ENCODE measurements at places on chromosomes 4 and X. TPM values are rescaled to one million over a fixed set of nuclear protein-coding genes. Genes with fewer than 3 reads are reported as not detected.

- H3K27me3 ChIP-seq, result no peaks in the 10 kb centered on the region
- H3K27ac ChIP-seq, result no peak overlapping the region
- no peaks in the 10 kb centered on the region for H3K36me3 ChIP-seq
- no peaks in the 10 kb centered on the region for H3K4me1 ChIP-seq
These were observed 14.4 kb downstream of the PPEF1 start for GRCh38 chrX:18721683-18722499.

DNA sequence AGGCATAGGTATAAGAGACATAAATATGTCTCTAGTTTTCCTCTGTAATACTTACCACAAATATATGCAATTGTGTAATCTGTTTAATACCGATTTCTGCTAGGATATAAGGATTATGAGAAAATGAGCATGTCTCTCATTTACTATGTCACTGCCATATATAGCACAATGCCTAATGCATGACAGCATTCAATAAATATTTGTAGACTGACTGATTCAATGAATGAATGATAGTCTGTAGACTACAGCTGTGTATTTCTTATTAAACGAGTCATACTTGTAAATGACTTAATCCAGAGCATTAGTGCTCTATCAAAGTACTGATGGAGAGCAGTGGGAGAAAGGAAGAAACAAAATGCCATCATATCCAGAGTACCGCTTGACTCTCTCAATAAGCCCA, 175.6 kb downstream of the PPP3CA start:
- H3K36me3 ChIP-seq, result no peaks in the 10 kb centered on the region
- no peak overlapping the region for H3K4me3 ChIP-seq
- DNase-seq, result no peak
- no peaks in the 10 kb centered on the region for H3K27me3 ChIP-seq
- H3K4me1 ChIP-seq, result peaks cover 10% of the 10 kb centered on the region

The TNIP3 gene
- total RNA-seq, result 0.47 TPM

The ZNF732 gene
- total RNA-seq, result not detected

GRCh38 chr4:120829113-120829831, 93.3 kb downstream of the PRDM5 start:
- no peak overlapping the region for H3K4me3 ChIP-seq
- DNase-seq, result no peak
- no peak overlapping the region for H3K27ac ChIP-seq
- no peaks in the 10 kb centered on the region for H3K4me1 ChIP-seq
- H3K27me3 ChIP-seq, result no peaks in the 10 kb centered on the region
- H3K36me3 ChIP-seq, result no peaks in the 10 kb centered on the region

GRCh38 chr4:176546975-176547374, 227.2 kb downstream of the SPCS3 start:
- no peaks in the 10 kb centered on the region for H3K27me3 ChIP-seq
- no peak overlapping the region for H3K4me3 ChIP-seq
- DNase-seq, result no peak
- no peak overlapping the region for H3K27ac ChIP-seq

DNA sequence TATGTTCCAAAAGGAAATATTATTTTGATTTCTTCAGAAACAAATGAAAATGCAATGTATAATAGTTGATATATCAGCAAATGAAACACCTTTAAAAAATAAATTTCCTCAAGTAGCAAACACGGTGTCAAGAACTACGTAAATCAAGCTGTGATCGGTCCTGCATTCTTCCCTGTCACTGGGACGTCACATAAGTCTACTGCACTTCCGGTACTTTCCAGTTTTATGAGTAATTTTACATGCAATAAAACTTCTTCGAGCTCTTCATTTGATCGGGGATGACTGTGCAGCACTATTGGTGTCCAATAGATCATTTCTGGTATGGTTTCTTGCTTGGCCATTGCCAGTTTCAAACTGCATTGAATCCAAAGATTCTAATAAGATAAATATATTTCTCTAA, 114.0 kb upstream of the VEGFC start:
- H3K27ac ChIP-seq, result no peak overlapping the region
- H3K4me1 ChIP-seq, result peaks cover 23% of the 10 kb centered on the region
- H3K36me3 ChIP-seq, result no peaks in the 10 kb centered on the region
- no peak for DNase-seq
- H3K27me3 ChIP-seq, result no peaks in the 10 kb centered on the region

The NPY1R gene
- not detected for total RNA-seq

The F8A2 gene
- not detected for total RNA-seq

The F9 gene
- not detected for total RNA-seq

The FOXR2 gene
- total RNA-seq, result not detected

DNA sequence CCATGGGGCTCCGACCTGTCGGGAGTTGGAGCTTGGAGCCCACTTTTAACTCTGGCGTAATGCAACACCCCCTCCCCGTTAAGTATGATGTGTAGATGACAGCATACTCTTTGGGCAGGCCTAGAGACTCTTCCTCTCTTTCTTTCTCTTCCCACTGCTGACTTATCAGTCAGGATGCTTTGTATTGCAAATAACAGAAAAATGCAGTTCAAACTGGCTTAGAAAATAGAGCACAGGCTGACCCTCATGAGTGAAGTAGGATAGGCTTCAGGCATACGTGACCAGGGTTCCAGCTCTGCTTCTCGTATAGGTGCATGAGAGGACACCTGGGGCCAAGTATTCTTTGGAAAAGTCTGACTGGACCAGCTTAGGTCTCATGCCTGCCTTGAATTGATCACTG, 23.3 kb upstream of the RNF4 start:
- no peaks in the 10 kb centered on the region for H3K27me3 ChIP-seq
- no peaks in the 10 kb centered on the region for H3K36me3 ChIP-seq
- no peak overlapping the region for H3K4me3 ChIP-seq
- no peaks in the 10 kb centered on the region for H3K4me1 ChIP-seq
- no peak overlapping the region for H3K27ac ChIP-seq

The AKAP14 gene
- not detected for total RNA-seq

- H3K27me3 ChIP-seq, result no peaks in the 10 kb centered on the region
- no peaks in the 10 kb centered on the region for H3K4me1 ChIP-seq
- DNase-seq, result no peak
- no peak overlapping the region for H3K27ac ChIP-seq
- no peaks in the 10 kb centered on the region for H3K36me3 ChIP-seq
These were observed 27.7 kb downstream of the CD38 start for GRCh38 chr4:15805583-15806517.

- H3K36me3 ChIP-seq, result no peaks in the 10 kb centered on the region
- no peak for DNase-seq
- no peak overlapping the region for H3K27ac ChIP-seq
- no peaks in the 10 kb centered on the region for H3K27me3 ChIP-seq
- peaks cover 13% of the 10 kb centered on the region for H3K4me1 ChIP-seq
- H3K4me3 ChIP-seq, result no peak overlapping the region
These were observed 25.3 kb downstream of the ADD1 start for GRCh38 chr4:2868877-2869487.

DNA sequence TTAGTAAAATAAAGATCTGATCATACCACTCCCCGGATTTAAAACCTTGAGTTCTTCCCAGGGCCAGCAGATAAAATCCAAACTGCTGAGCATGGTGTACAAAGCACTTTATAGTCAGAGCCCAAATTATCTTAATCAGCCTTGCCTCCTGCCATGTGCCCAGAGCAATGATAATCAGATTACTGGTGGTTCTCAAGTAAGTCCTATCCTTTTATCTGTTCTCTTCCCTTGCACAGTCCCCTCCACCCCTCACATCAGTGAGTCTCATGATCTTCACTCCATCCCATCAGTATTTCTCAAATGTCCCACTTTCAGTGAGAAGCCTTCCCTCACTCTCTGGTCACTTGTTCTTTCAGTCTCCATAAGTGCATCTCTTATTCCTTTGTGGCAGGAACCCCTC, 22.7 kb downstream of the INTS6L start:
- H3K4me1 ChIP-seq, result no peaks in the 10 kb centered on the region
- H3K4me3 ChIP-seq, result no peak overlapping the region

The RENBP gene
- not detected for total RNA-seq

DNA sequence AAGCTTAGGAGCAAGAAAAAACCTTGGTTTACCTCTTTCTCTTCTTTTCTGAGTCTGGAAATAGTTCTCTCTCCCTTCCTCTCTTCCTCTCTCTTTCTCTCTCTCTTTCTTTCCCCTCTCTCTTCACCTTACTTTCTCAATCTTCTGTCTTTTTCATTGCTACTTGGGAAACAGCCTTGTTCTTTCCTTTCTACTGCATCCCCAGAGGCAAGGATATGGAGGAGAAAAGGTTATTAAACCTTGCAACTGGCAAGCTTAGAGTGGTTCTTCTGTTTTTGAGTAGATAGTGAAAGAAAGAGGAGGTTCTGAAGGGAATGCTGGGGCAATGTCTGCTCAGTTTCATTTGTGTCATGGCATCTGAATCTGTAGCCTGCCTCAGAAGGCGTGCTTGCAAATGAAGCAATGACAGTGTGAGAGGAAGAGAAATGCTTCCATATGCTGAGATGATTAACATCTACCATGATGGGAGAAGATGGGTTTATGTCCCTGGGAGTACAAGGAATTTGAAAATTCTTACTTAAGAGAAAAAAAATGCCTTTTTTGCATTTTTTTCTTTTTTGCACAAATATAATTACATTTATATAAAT, 190.6 kb downstream of the CEP135 start:
- no peak overlapping the region for H3K27ac ChIP-seq
- DNase-seq, result no peak
- 0 out of 2 replicates have a peak, but pooled peaks cover 3% of the 10 kb centered on the region for H3K4me1 ChIP-seq

GRCh38 chr4:170736710-170737109, 647.0 kb upstream of the AADAT start:
- no peaks in the 10 kb centered on the region for H3K36me3 ChIP-seq
- H3K4me3 ChIP-seq, result no peak overlapping the region
- no peak for DNase-seq
- no peak overlapping the region for H3K27ac ChIP-seq
- no peaks in the 10 kb centered on the region for H3K4me1 ChIP-seq

DNA sequence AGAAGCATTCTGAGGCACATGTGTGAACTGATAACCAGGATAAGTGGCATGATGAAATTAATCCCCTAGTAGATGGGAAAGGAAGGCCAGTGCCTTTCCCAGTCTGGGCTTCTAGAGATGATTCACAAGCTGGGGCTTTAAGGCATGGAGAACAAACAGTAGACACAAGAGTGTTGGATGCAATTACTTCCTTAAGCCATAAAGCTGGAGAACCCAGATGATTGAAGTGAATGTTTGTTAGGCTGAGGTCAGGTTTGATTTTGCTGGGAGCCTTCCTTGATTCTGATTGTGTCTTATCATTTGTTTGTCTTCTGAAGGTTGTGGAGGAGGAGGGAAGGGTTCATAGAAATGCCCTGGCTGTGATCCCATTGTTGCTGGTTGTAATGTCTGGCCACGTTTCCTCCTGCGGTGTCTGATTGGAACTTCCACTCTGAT, 125.2 kb downstream of the NHS start:
- no peak overlapping the region for H3K4me3 ChIP-seq
- H3K36me3 ChIP-seq, result no peaks in the 10 kb centered on the region
- no peaks in the 10 kb centered on the region for H3K27me3 ChIP-seq

The PDGFRA gene
- total RNA-seq, result 18.0 TPM

GRCh38 chr4:5751666-5752375, 40.8 kb downstream of the EVC start:
- H3K27me3 ChIP-seq, result no peaks in the 10 kb centered on the region
- peaks cover 29% of the 10 kb centered on the region for H3K36me3 ChIP-seq
- DNase-seq, result no peak

All from SJSA1 (cell line).